GM12891 (cell line): ENCODE measurements at places on chromosomes 5 and 9.

- no peak for DNase-seq
Observed at GRCh38 chr9:121944711-121945191, 148.4 kb downstream of the TTLL11 start.

DNA sequence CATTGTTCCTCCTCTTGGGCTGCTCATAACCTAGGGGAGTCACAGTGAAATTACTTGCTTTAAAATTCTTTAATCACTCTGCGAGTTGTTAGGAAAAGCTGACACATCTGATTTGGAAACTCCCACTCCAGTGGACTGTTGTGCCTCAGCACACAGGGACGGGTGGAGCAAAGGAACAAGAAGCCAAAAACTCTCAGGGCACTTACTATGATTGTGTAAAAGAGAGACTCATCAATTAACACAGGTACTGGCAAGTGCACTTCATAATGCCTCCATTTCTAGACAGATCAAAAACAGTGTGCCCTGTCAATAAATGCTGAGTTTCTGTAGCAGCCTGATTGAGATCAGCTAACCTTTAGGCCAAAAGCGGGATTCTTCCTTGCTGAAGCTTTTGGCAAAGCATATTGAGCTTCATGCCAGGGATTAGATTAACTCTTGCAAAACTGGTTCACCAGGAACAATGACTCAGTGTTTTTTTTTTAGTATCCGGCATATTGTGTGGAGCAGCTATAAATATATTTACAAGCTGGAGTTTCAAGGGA is 55.9 kb downstream of the TMC1 start:
- no peak for DNase-seq

- DNase-seq: no peak
Observed at GRCh38 chr5:9387879-9388278, 158.0 kb downstream of the SEMA5A start.

GRCh38 chr5:35183556-35183955 is 46.7 kb downstream of the PRLR start:
- no peak for DNase-seq

DNA sequence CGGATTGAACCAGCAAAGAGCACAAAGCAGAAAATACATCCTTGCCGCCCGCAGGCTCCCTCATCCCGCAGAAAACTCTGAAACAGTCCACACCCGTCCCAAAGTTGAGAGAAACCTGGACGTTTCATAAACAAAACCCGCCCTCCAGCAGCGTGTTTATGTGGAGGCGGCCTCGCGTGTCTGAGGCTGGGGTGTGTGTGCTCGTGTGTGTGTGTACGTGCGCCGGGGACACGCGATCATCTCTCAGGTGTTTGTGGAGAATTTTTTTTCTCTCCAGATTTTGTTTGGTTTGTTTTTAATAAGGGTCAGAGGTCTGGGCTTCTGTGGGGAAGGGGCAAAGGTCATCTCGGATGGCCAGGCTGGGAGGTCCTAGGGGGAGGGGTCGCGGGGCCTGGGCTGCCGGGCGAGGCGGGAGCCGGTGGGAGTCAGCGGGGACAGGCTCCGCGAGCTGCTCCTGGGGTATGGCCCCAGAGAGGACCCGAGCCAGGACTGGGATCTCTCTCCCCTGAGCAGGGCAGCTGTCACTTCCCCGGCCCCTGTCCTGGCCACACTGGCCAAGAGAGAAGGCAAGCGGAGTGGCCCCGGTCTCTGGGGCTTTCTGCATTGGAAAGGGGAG is 206.4 kb downstream of the C9orf50 start:
- no peak for DNase-seq
